ENCODE measurements at places on chromosomes 5 and 9. TPM values are rescaled to one million over a fixed set of nuclear protein-coding genes. Genes with fewer than 3 reads are reported as not detected.
A peak's percentile ranks its signal among the peaks of the same experiment; 100 is the strongest.

DNA sequence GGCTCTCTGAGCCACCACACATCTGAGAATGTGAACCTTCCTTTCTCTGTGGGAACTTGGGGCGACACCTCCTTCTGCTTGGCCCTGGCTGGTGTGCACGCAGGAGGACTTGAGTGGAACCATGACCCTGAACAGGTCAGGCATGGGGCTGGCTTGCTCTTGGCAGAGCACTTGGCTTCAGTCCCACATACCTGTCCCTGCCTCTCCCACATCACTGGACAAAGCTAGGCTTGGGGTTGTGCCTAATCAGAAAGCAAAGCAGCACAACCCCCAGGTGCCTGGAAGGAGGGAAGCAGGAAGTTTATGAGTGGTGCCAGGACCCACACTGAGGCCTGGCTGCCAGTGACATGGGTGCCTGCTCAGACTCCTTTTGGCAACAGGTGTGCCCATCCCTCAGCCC lies 13.2 kb downstream of the GADD45G start:
- peak; percentile 82 for DNase-seq

DNA sequence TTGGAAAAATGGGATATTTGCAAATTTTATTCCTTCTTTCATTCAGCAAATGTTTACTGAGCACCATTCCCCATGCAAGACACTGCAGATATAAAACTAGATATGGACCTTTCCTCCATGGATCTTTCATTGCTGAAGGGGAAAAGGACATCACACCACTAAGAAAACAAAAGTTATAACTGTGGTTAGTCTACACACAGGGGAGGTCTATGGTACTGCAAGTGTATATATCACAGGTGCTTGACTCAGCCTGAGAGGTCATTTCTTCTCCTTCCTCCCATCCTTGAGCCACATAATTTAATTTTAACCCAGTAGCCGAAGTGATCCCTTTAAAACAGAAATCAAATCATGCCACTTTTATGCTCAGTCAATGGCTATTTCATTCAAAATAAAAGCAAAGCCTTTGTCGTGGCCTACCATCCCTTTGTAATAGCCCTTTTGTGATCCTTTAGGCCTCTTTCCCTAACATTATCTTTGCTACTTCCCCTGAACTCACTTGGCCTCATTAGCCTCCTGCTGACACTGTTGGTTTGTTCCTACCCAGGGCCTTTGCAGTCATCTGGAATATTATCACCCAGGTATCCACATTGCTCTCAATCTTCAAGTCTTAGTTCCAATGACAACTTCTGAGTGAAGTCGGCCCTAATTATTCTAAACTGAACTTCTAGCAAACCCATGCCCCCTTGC lies 213.2 kb downstream of the GABRB2 start:
- DNase-seq, result no peak

DNA sequence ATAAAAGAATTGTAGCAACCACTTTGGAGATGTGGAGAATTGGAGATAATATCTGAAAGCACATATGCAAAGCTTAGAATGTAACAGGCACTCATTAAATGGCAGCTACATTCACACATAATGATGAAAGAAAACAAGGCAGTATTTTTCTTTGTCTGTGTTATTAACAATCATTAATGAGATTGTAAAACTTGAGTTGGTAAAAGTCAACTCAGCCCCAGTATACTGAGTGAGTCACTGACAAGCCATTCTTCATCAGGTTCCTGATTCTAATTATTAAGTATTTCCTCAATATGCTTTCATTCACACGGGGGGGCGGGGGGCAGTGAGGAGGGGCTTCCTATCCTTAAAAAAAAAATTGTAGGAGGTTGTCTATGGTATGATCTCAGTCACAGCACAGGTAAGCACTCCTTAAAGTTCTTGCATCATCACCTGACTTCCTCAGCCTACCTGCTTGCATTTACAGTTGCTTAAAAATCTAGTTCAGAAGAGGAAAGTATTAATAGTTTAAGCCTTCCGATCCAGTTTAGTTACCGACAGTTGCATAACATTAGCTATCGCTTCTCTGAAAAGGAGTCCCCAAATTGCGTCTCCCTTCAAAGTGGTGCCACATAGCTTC lies 379.8 kb downstream of the EFNA5 start:
- DNase-seq, result no peak

STOML2 gene
- total RNA-seq, result 81.9 TPM

FBXO4 gene
- 12.8 TPM for total RNA-seq

- DNase-seq, result no peak
Measured at GRCh38 chr5:34585601-34586104, 70.5 kb upstream of the RAI14 start.

- DNase-seq, result peak; percentile 39
Measured at GRCh38 chr5:139821806-139822552, 26.4 kb downstream of the PSD2 start.

WNT8A gene
- not detected for total RNA-seq

CD14 gene
- 68.8 TPM for total RNA-seq

GRCh38 chr5:31066655-31067328 lies 126.7 kb upstream of the CDH6 start:
- no peak for DNase-seq

DNA sequence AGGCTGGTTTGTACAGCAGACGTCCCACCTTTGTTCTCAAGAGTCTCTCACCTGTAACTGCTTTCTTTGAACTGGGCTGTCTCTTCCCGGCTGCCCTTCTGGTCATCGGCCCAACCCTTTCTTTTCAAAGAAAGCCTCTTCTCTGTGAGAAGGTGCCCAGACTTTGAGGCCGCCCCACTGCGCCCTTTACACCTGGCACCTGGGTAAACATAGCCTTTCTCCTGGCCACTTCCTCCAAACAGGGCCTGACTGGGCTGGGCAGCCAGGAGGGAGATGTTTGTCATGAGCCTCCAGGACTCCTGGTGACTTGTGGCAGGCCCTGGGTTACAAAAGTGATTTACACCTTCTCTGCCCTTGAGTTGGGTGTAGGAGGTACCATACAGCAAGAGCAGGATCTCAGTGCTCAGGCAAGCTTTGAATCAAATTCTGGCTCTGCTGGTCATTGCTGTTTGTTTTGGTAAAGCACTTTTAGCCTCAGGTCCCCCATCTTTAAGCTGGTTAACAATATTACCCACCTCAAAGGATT lies 127.2 kb upstream of the CXCL14 start:
- peak; percentile 51 for DNase-seq

DNA sequence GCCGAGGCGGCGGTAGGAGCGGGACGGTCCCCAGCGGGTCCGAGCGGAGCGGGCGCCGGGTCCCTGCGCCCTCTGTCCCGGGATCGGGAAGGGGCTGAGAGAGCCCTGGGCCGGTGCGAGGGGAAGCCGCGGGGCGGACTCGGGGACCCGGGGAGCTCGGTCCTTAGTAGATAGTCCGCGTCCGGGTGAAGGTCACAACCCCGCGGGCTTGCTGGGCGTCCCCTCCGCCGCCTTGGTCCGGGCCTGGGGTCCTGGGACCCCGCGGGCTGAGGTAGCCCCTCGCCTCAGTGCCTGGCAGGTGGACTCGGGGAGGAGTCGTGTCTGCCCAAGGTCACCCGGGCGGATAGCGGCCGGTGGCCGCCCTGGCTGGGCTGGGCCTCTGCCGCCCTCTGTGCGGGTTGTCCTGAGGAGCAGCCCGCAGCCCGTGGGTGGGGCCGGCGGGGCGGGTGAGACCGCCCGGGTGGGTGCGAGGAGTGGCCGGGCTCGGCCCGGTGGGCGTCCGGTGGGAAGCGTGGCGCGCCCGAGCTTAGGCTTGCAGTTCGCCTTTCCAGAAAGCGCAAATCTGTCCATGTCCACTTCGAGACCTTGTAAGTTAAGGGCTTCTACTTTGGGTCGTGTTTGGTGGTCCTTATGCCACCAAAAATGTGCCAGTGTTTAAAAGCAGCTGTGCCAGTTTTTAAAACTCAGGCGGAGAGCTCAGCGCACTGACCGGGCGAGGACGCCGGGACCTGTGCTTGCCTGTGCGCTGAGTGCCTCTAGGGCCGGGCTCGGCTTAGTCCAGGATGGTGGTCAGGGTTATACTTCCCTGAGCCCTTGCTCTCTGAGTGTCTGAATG lies 554 bp downstream of the SDHA start:
- peak; percentile 52 for DNase-seq

GRCh38 chr5:179955630-179956029 lies 47.9 kb upstream of the TBC1D9B start:
- DNase-seq, result no peak

DNA sequence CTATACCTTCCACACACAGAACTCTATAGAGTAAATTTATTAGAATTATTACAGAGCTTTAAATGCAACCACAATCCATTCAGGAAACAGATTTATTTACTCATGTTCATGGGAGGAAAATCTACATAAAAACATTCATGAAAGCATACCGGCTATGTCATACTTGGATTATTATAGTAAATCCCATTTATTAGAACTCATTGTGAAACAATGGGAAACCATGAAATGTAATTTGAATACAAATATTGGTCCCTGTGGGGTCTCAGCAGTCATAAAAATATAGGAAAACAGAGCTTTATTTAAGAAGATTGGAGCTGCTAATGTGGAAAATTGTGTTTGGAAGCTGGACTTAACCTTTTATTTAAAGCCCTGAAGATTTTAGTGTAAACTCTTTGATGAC lies 80.7 kb downstream of the HAPLN1 start:
- DNase-seq, result no peak

DNA sequence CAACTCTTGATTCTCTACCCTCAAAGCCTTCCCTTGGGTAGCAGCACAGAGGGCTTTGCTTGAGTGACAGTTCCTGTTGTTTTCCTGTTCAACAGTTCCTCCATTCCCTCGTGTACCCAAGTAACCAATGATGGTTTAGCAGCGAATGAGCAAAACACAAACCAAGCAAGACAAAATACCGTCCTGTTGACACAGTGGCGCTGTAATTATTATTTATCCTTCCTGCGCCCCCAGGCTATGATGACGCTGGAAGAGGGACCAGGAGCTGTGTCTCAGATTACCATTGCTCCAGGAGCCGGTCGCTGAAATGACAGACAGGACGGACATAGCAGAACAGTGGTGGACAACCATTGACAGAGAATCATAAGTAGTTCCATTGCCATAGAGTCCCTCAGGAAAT lies 154.8 kb downstream of the GADD45G start:
- DNase-seq, result peak; percentile 29

DNA sequence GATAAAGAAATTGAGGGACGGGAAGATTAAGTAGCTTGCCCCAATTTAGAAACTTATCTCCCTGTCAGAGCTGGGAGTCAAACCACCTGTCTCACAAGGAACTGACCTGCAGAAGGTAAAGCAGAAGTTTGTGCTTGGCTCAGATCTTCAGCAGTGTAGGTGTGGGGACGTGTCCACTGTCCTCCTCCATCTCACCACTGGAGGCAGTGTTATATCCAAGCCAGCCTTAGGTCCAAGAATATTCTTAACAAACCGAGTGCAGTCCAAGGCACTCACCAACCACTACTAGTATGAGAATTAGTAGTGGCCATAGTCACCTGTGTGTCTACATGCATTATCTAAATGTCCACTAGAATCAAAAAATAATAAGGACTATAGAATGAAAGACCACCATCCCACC lies 86.3 kb upstream of the IRX1 start:
- no peak for DNase-seq

GRCh38 chr9:71368157-71368556 lies 246.7 kb upstream of the TRPM3 start:
- no peak for DNase-seq
